ENCODE measurements at places on chromosomes 6 and 20.

DNA sequence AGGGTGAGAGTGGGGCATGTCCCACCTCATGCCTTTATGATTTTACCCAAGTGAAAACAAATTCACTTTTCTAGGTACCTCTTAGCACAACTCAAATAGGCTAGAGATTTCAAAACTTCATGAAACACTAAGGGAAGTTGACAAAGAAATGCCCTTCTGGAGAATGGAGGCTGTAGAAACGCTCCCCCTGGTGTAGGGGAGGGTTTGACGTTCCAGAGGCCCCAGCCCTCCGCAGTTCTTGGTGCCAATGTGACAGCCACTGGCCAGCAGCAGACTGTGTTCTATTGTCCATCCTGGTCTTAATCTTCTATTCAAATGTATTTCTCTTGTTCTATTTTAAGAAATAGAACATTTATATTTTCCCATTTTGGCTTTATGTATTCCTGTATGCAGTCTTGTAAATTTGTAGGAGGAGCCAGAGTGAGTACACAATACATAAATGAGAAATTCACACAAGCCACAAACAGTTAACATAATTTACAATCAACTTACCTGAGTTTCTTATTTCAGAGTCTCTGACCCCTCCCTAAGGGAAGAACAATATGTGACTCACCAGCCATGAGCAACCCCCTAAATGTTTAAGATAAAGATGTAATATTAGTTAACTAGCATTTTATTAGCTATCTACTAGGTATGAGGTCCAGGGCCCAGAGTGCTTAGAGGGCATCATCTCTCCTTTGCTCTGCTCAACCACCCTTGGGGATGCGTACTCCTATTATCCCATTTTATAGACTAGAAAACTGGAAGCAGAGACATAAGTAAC lies 8.8 kb upstream of the MUC21 start:
- DNase-seq = no peak

GRCh38 chr20:21302664-21303060 lies 469 bp upstream of the XRN2 start:
- no peak for DNase-seq

DNA sequence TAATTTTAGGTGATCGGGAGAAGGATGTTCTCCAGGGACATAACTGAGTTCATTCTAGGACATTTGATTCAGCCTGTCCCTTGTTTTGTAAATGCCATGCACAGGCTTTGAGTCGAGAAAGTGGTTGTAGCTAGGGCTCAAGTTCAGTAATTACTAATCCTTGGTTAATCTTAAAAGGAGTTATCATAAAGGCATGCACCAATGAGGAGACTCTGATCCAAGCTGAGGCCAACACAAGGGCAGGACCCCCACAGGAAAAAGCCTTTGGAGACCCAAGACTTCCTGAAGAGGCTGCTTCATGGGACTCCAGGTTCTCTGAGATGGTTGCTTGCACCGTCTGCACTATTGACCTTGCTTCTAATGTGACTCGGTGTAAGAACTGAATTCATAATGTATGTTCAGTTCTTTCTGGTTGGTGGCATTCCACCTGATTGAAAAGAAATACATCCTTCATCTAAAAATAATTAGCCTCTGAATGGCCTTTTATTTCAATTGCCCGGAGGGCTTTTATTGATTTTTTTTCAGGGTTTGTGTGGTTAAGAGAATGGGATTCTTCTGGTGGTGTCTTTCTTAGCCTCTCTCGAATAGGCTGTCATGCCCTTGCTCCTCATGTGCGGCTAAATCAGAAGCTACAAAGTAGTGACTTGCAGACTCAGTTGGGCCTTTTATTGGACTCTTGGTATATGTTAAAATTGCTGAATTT lies 201.7 kb upstream of the PLCB4 start:
- no peak for DNase-seq

- no peak for DNase-seq
Observed at GRCh38 chr6:4962905-4963304, 40.9 kb downstream of the RPP40 start.

DNA sequence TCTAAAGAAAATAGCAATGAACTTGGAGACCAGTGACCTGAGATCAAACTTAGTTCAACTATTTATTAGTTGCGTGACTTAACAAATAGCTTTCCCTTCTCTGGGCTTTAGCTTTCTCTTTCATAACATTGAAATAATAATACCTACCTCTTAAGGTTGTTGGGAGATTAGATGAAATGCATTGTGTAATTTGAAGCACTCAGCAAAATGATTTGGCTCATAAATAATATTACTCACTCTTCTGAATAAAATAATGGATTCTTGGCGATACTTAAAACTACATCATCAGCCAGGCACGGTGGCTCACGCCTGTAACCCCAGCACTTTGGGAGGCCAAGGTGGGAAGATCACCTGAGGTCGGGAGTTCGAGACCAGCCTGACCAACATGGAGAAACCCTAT lies 556.2 kb upstream of the JARID2 start:
- no peak for DNase-seq

- no peak for DNase-seq
Observed at GRCh38 chr6:158233214-158233795, 65.2 kb downstream of the GTF2H5 start.

DNA sequence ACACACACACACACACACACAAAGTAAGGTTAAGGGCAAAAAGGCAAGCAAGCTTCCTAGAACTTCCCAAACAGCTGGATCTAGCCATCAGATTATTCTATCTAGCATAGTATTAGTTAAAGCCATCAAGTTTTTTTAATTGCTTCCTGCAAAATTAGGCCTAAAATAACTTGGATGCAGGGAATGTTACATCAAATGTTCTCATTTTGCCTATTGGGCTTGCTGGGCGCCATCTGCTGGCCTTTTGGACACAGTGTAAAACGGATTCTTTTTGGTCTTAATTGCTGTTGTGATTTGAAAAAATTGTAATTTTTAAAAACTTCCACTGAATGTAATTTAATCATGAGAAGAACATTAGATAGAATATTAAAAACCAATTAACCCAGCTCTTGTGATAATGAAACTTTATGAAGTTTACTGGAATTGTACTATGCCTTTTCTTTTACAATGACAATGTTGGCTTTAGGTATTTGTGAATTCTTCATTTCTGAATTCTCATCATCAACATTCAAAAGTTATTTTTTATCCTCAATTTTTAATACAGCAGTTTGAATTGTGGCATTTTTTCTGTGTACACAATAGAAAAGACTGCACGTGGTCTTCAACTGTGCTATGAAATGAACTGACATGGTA lies 6.8 kb downstream of the MKKS start:
- DNase-seq = no peak

DNA sequence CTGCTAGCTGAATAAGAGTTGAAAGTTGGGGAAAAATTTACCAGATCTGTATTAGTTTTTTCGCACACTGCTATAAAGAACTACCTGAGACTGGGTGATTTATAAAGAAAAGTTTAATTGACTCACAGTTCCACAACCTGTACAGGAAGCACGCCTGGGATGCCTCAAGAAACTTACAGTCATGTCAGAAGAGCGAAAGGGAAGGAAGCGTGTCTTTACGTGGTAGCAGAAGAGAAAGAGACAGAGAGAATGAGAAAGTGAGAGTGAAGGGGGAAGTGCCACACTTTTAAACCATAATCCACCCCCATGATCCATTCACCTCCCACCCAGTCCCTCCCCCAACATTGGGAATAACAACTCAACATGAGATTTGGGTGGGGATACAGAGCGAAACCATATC lies 79.6 kb downstream of the KHDC1L start:
- no peak for DNase-seq

DNA sequence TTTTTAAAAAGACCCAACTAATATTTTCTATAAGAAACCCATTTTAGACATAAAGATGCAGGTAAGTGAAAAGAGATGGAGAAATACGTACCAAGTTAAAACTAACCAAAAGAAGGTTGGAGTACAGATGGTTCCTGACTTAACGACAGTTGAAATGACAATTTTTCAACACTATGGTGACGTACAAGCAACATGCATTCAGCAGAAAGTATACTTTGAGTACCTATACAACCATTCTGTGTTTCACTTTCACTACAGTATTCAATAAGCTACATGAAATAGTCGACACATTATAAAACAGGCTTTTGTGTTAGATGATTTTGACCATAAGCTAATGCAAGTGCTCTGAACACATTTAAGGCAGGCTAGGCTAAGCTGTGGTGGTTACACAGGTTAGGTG lies 228.9 kb downstream of the RNGTT start:
- DNase-seq = no peak

DNA sequence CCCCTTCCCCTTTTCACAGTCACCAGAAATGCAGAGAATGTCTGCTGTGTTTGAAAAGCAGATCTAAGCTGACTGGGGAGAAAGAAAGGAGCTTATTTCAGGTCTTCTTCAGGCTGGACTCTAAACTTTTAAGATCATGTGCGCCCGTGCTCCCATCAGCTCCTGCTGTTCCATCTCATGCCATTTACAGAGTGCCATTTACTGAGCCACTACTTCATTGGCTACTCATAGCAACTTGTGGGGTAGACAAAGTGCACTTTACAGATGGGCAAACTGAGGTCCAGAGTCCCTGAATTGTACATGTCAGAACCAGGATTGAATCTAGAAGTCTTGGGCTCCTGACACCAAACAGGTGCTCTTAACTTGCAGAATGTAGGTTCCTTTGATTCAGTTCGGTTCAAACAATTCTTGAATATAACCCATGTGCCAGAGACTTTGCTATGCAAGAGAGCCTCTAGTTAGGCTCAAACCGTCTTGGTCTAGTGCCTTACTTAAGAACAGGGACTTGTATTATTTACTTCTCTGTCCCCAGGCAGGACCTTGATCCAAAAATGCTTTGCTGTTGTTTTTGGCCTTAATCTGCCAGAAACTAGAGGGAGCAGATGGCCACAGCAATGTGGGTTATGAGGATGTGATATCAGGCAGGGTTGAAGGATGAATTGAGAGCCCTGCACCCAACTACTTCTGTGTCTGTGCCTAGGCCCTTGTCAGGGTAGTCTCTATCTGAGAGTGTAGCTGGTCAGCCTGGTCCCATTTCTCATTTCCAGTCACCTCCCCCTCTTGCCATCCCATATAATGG lies 56.4 kb downstream of the RALY start:
- no peak for DNase-seq

- DNase-seq = no peak
Observed at GRCh38 chr6:153503810-153504209, 372.7 kb upstream of the RGS17 start.

GRCh38 chr20:2101057-2101864 lies at the start of gene STK35:
TSS of gene STK35 (plus strand) at chr20:2101827. CDS start at chr20:2101882, 55 bp downstream.
- no peak for DNase-seq

- DNase-seq = no peak
Observed at GRCh38 chr6:167528239-167528638, 203.4 kb downstream of the TTLL2 start.

GRCh38 chr6:35624341-35625070 lies 64.2 kb downstream of the FKBP5 start:
- no peak for DNase-seq

GRCh38 chr6:137657351-137657911 lies 163.2 kb upstream of the OLIG3 start:
- no peak for DNase-seq

- no peak for DNase-seq
Observed at GRCh38 chr20:25054096-25054820, 3.7 kb downstream of the ACSS1 start.

- no peak for DNase-seq
Observed at GRCh38 chr20:20611167-20611566, 101.3 kb downstream of the RALGAPA2 start.

All from GM04503 (cell line).